ENCODE measurements at places on chromosomes 2 and 18.
A peak's percentile ranks its signal among the peaks of the same experiment; 100 is the strongest.

DNA sequence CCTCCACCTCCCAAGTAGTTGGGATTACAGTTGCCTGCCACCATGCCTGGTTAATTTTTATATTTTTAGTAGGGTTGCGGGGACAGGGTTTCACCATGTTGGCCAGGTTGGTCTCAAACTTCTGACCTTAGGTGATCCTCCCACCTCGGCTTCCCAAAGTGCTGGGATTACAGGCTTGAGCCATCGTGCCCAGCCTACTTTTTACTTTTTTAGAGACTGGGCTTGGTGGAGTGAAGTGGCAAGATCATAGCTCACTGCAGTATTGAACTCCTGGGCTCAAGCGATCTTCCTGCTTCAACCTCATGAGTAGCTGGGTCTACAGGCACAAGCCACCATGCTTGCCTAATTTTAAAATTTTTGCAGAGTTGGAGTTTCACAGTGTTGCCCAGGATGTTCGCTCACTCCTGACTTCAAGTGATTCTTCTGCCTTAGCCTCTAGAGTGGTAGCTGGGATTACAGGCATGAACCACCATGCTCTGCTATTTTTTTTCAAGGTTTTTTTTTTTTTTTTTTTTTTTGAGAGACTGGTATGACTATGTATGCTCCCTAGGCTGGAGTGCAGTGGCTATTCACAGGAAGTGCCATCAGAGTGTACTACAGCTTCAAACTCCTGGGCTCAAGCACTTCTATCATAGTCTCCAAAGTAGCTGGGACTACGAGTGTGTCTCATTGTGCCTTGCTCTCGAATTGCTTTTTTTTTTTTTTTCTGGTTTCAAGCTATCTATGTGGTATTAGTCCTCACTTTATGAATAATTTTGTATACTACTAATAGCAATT, 11.9 kb downstream of the MSH2 start:
- DNase-seq, result no peak

- no peak for DNase-seq
Observed at GRCh38 chr2:42840760-42841159, 48.4 kb upstream of the HAAO start.

DNA sequence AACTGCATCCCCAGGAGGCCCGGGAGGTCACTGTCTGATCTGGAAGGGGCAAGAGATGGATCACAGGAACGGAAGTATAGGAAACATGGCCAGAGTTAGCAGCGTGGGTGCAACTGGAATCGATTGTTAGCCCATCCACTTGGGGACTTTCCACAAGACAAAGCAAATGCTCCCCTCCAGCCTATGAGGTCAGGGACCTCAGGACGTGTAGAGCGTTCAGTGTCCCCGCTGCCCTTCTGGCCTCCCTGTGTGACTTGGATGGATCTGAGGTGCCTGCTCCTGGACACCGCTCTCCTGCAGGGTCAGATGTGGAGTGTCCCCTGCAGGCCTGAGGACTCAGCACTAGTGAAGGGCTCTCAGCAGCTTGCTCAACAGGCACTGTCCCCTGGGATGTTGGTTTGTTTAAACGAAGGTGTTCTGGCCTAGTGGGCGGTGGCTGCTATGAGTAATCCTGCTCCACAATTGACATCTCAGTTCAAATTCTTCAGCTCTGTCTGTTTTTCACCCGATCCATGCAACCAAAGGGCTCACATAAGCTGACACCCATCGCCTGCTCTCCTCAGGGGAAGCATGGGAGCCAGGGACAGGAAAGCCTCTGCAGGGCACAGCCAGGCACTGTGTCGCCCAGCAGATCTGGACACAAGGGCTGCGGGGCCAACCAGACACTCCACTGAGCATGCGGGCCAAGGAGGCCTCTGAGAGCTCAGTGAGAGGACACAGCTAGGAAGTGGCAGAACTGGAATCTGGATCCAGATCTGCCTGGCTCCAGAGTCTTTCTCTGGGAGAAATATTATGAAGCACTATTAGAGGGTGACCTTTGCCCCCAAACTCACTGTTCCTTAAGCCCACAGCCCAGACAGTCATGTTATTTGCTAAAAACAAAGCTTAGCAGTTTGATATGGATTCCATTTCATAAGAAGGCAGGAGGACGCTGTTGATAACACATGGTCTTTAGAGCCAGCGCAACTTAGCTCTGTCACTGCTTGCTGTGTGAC, 78.5 kb downstream of the RHOB start:
- DNase-seq, result no peak

DNA sequence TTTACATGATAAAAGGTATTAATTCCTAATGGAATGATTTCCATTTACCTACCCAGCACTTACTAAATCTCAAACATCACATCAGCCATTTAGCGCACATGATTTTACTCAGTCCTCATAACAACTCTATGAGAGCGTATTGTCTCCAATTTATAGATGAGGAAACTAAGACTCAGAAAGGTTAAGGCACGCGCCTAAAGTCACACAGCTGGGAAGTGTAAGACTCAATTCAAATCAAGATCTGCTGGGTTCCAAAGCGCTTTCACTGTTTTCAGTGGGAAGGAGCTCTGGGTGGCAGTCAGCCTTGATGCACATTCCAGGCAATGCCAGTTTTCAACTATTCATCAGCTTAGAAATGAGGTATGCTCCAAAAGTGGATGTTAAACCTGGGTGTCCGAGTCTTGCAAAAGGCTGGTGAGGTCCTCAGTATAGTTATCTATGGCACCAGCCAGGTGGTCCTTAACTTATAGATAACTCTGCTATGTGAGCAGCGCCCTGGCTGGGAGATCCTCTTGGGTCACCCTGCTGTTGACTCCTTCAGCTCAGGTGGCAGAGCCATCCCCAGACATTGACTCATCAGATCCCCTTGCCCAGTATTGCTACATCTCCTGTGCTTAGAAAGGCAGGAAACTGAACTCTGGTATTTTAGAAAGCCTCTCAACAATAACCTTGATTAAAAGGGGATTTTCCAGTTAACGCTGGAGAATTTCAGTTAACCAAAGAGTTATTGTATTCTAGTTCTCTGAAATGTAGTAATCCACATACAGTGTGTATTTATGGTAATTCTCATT, 47.1 kb downstream of the SLC4A1AP start:
- no peak for DNase-seq

DNA sequence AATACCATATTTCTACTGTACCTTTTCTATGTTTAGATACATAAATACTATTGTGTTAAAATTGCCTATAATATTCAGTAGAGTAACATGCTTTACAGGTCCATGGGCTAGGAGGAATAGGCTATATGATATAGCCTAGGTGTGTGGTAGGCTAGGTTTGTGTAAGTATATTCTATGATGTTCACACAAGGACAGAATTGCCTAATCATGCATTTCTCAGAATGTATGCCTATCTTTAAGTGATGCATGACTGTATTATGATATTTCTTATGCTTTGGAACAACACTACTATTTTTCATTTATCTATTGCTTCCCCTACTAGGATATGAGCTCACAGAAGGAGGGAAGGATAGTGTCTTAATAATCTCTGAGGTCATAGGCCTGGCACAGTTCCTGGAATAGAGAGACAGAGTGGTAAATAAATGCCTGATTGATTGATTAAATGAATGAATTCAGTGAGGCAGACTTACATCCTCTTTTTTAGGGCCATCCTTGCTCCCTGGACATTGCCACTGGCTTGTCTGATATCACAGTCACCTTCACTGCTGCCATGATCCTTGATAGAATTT, 121.0 kb downstream of the MYO3B start:
- DNase-seq, result no peak

GRCh38 chr2:119263656-119264055, 40.0 kb downstream of the STEAP3 start:
- DNase-seq, result peak; percentile 70

DNA sequence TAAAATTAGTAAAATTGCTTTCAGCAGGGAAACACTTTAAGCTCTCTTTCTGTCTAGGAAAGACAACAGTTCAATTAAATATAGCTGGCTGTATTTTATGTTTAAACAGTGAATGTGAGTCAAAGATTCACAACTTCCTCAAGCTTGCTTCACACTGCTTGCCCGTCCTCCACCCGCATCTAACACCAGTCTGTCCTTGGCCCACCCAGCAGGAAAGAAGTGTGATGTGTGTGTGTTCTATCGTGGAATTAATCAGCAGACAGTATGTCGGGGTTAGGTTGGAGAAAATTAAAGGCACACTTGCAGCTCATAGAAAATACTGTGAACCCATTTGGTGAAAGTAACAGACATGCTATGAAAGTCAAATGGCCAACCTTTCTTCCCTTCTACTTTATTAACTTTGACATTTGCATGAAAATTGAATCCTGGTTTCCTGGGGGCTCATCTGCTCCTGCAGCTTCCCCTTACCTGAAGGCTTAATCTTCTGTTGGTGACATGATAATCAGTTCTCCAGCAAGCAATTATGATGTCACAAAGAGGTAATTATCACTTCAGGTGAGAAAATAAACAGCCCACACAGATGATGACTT, 182.0 kb downstream of the UXS1 start:
- DNase-seq, result no peak

DNA sequence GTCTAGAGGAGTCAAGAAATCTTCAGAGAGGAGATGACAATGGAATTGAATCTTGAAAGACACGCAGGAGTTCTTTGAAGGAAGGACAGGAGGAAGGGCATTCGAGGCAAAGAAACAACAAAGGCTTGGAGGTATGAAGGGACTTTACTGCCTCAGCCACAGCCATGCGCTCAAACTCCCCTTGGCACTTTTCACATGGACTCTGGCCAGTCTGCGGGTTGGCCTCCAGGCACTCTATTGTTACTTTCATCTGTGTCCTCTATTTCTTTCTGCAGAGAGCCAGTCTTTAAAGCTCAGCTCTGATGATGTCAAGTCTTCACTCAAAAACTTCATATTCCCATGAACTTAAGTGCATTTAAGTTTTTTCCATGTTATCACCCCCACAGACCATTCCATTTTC, 95.4 kb downstream of the ZAP70 start:
- DNase-seq, result no peak

All from KBM-7 (cell line).